Cardiac fibroblast (primary cell): ENCODE measurements at places on chromosomes 5 and 9.

GRCh38 chr5:181121675-181122561 is 9.1 kb downstream of the OR2V1 start:
- DNase-seq, result no peak

DNA sequence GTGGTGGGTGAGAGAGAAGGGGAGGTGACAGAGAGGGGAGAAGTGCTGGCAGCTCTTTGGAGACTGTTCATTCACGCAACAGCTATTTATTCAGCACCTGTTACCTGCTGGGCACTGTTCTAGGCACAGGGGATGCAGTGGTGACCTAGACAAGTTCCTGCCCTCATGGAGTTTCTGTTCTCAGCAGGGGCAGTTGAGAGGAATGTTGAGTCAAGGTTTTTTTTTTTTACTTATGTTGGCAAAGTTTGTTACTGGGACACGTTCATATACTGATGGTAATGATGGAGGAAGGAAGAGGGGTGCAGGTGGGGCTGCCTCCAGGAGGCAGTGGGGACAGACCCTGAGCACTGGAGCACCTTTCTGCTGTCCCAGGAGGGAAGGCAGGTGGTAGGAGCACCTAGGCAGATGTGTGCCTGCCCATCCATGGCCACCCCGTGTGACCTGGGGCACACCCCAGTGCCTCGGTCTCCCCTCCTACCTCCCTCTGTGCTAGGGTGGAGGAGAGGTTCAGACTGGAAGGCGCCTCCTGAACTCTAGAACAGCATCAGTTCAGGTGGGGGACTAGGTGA is 49.4 kb upstream of the SLC25A51 start:
- no peak for DNase-seq

DNA sequence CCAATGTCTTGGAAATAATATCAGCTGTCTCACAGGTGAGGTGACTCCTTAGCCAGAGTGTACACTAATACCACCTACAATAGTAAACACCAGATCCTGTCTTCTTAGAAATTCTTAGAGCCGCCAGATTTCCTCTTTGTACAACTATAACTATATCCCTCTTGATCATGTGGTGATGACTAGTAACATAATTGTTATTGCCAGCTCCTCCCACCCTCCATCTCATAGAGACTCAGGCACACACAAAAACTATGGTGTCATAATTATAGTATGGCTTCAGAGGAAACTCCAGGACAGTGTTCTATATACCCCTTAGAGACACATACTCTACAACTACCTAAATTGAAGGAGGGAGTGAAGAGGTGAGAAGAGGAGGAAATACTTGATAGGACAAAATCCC is 33.1 kb downstream of the PGGT1B start:
- DNase-seq, result no peak

- no peak for DNase-seq
Observed at GRCh38 chr5:173634465-173634983, 18.1 kb upstream of the BOD1 start.

DNA sequence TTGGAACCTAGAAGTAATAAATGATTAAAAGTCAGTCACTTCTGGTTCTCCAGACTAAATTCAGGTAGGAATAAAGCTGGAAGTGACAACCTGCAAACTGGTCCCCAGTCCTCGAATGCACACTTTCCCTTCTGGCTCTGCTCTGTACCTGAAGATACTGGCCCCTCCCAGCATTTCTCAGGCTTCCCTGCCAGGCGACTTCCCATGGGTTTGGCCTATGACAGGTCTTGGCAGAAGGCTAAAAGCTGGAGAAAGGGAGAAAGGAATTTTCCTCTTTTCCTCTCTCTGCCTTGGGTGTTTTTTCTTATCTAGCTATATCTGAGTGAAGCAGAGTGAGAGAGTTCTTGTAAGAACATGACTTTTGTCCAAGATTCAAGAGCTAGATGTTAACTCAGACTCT is 1005.7 kb downstream of the DTWD2 start:
- no peak for DNase-seq

- peak; percentile 86 for DNase-seq
Observed at GRCh38 chr5:97528941-97529340, 345.9 kb upstream of the RIOK2 start.

GRCh38 chr9:38652044-38652443 is 31.6 kb upstream of the ANKRD18A start:
- DNase-seq, result no peak

DNA sequence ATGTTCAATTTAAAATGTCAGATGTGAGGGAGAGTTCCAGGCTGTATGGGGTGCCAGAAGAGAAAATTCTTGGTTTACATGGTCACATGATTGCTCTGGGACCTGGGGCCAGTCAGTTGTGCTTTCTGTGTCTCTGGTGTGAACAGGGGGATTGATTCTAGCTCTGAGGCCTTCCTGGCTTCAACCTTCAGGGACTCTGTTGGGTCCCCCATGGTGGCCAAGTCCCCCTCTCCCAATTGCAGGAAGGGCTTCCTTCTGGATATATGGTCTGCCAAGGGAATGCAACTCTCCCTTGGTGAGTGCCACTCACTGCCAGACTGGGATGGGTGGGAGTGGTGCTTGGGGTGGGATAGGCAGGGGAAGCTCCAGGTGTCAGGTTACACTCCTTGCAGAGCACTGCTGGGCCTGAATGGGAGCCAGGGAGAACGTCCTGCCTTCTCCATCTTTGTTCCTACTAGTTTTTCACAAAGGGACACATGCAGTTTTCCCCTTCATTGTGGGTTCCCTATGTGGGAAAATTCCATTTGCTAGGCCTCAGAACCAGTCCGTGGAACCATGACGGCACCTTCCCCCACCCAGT is 153.2 kb downstream of the MELK start:
- no peak for DNase-seq

DNA sequence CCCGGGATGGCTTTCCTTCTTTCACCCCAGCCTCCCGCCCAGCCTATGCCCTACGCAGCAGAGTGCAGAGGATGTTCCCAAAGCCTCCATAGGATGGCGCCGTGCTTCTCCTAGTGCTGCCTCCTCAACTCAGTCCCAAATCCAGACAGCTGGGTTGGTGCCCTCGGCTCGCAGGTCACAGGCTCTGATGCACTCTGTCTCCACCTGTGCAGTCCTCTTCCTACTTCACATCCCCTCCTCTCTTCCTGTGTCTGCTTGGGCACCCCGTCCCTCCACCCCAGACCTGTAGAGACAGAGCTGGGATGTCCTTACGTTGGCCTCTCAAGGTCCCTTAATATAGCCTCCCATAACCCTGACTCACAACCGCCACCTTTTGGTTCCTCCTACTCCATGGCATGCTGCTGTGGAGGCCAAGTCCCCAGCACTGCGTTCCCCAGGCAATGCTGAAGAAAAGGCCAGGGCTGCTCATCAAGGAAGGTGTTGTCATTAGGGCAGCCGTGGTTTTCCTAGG is 314.4 kb downstream of the GADD45G start:
- DNase-seq, result no peak

DNA sequence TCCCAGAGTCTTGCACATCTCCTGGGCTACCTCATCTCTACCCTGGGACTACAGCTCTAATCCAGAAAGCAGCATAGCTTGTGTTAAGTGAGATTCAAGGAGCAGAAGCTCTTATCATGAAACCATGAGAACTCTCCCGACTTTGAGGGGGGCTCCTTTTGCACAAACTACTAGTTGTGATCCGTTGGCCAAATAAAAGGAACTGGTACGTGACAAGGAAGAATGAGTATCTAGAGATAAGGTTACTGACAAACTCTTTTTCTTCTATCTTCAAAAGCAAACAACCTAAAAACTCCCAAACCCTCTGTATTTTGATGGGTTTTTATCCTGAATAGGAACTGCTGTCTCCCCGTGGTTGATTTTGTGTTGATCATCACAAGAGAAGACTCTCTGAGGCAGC is 168.5 kb downstream of the SLC24A2 start:
- no peak for DNase-seq

- peak; percentile 47 for DNase-seq
Observed at GRCh38 chr5:82748688-82749460, 328.3 kb downstream of the TMEM167A start.

DNA sequence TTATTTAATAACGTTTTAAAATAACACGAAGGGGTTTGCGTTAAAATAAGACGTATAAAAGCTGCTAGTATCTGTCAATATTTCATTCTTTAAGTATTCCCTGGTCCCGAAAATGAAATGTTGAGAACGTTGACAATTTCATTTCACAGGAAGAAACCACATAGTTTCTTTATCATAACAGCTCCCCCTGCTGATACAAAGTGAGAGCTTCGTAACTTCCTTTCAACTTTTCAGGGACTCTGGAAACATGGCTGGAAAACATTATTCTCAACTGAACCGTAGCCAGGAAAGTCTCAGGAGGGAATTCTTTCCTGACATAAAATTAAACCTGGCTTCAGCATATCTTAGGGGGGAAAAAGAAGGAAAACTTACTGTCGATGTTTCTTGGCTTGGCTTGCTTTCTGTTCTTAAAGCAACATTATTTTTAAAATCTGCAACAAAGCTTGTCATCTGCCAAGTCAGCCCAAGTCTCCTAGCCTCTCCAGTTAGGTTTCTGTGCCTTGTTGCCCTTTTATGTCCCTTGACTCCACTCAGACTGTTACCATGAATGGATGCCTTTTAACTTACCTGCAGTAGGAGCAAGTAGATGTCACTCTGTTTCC is 122.9 kb upstream of the DAB2 start:
- DNase-seq, result peak; percentile 85

DNA sequence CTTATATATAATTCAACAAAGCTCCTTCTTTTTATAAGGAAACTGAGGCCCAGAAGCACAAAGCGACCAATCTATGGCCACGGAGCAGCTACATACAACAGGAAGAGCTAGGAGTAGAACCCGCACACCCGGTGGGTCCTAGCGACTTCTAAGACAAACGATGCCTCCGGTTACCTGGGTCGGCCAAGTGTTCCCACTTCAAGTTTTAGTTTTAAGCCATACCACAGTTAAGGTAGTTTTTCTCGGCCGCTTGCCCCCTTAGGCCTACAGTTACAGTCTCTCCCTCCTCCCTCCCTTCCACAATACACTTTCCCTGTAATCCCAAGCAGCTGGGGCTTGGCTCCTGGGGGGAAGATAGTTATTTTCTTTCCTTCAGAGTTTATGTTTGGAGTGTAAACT is 533 bp downstream of the SREK1IP1 start:
- no peak for DNase-seq

GRCh38 chr9:109117856-109118807 is 1.6 kb downstream of the TMEM245 start:
- peak; percentile 93 for DNase-seq

- DNase-seq, result no peak
Observed at GRCh38 chr5:172093965-172094364, 87.5 kb upstream of the FBXW11 start.

- no peak for DNase-seq
Observed at GRCh38 chr9:37425298-37425752, 2.8 kb downstream of the GRHPR start.
